ENCODE measurements at places on chromosomes 12 and 14.

- DNase-seq: no peak
Measured at GRCh38 chr12:54195737-54196347, 7.1 kb upstream of the SMUG1 start.

DNA sequence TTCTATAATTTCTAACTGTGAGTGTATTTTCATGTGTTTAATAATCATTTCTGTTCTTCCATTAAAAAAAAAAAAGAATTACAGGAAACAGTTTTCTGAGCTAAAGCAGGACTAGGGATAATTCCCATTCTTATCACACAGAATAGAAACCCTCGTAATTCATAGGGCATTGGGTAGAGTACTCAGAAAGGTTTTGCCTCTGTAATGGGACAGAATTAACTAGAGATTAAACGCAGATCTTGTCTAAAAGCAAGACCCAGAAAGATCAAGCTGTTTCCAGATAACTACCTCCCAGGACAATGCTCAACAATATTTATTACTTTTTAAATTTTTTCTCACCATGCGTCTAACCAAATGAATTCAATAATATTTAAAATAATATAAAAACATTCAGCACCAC is 10.2 kb downstream of the GSKIP start:
- no peak for DNase-seq

DNA sequence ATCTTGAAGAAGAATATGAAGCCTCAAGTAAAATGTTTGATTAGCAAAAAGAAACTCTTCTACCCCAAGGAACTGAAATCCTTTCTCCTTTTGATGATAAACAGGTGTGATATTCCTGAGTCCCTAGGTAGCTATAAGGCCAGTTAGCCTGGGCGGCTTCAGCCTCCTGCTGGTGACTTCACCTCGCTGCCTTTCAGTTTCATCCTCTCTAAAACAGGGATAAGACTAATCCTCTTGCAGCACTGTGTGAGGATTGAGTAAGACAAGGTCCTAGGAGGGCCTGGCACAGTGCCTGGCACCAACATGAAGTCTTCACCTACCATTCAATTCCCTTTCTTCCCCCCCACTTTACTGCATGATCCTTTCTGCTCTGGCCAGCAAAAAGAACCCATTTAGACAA is 42.1 kb downstream of the CIT start:
- no peak for DNase-seq

GRCh38 chr12:83016991-83017390 is 330.3 kb downstream of the TMTC2 start:
- no peak for DNase-seq

- peak; percentile 60 for DNase-seq
Measured at GRCh38 chr14:36662258-36662542, 540 bp downstream of the PAX9 start.

DNA sequence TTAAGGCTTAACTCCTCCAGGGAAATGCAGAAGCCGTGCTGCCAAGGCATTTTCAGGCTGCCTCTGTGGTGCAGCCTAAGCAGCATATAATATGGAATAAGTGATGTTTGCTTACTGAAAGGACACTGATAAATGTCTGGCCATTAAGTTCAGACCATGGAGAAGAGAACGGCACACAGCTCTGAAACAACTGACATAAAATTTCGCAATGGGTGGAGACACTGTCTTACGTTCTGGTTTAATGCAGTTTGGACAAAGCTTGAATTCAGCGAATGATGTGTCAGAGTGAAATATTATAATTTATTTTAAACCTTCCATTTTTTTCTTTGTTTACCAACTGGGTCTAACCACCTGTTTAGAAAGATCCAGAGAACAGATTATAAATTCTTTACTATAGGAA is 27.2 kb upstream of the NRXN3 start:
- no peak for DNase-seq

- DNase-seq: peak; percentile 23
Measured at GRCh38 chr14:61365667-61366212, 44.4 kb downstream of the PRKCH start.

GRCh38 chr12:42091769-42092168 is 52.9 kb downstream of the GXYLT1 start:
- DNase-seq: peak; percentile 8

DNA sequence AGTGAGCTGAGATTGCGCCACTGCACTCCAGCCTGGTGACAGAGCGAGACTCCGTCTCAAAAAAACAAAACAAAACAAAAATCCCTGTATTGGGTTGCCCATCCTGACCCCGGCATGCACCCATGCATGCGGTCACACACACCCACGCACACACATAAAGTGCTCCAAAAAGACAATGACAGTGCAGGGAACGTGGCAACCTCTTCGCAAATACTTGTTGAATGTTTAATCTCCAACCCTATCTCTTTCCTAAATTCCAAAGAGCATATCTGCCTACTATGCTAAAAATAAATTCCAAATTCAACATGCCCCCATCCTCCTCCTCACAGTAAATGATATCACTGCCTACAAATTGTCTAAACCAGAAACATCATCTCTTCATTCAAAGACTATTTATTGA is 13.5 kb downstream of the SLC7A7 start:
- no peak for DNase-seq

DNA sequence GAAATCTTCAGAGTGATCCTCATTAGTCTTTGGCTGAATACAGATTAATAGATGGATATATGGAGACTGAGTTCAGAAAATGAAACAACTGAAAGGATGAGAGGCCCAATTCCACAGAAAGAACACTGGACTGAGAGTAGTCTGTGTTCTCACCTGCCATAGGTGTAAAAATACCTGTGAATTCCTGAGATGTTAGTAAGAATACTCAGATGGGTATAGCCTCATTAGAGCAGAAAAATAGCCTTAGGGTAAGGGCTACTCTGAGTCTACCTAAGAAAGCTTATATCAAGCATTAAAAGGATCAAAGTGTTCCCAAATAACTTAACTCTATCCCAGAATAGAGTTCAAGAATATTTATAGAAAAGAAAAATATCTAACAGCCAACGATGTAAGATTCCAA is 1510.3 kb upstream of the SEL1L start:
- DNase-seq: no peak

DNA sequence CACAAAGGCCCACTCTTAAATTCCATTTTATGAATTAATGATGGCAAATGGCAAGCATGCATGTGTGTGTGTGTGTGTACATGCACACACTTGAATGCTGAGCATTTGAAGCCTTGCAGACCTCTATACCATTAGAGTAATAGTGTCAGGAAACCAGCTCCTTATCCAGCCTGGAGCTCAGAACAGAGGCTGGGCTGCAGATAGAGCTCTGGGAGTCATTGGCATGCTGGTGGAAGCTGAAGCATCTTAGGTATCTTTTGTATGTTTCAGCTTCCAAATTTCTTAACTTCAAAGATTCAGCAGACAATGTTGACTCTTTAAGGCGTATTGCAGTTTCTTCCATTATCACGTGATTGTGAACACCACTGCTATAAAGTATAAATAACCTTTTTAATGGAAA is 192.9 kb upstream of the ARHGAP5 start:
- no peak for DNase-seq

GRCh38 chr14:60926002-60926401 is 54.9 kb downstream of the TRMT5 start:
- no peak for DNase-seq

GRCh38 chr12:18057051-18057450 is 32.9 kb downstream of the RERGL start:
- DNase-seq: no peak

DNA sequence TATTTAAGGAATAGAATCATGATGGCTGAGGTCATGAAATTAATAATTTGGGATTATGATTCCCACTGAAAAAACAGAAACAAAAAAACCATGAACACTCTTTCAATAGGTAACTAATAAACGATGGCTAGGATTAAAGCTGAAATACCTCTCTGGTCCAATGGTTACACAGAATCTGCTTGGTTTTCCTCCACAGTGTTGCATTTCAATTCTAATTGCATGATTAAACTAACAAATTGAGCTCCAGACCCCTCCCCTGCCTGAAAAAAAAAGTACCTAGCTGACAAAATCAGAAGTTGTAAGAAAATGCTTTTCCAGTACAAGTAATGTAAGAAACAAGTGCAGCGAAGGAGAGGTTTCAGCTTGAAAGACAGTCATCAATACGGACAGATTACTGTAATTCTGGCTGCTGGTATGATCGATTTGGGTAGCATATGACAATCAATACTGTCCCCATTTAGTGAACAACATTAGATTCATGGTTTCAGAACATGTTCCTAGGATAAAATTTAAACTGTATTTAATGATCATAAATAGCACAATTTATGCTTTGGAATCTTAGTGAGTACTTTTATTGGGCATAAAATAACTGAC is 32.0 kb downstream of the INSM2 start:
- no peak for DNase-seq

DNA sequence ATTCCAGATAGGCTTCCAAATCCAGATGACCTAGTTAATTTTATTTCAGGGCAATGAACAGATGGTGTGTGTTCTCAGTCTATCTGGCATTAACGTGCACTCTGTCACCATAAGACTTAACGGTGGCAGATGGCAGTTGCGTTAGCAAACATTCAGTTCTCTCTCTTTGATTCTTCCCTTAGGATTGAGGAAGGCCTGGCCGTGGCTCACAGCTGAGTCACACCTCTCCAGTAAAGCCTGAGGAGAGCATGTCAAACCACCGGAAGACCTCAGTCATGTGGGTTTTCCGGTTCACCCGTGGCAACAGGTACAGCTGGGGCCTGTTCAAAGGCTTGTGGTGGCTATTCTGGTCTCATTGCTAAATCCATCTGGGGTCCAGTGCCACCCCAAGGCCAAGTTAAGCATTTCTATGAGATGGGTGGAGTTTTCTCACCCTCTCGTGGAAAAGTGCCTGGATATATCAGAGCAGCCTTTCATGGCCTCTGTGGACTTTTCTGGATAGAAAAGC is 545.1 kb upstream of the ATP2B1 start:
- DNase-seq: peak; percentile 20

DNA sequence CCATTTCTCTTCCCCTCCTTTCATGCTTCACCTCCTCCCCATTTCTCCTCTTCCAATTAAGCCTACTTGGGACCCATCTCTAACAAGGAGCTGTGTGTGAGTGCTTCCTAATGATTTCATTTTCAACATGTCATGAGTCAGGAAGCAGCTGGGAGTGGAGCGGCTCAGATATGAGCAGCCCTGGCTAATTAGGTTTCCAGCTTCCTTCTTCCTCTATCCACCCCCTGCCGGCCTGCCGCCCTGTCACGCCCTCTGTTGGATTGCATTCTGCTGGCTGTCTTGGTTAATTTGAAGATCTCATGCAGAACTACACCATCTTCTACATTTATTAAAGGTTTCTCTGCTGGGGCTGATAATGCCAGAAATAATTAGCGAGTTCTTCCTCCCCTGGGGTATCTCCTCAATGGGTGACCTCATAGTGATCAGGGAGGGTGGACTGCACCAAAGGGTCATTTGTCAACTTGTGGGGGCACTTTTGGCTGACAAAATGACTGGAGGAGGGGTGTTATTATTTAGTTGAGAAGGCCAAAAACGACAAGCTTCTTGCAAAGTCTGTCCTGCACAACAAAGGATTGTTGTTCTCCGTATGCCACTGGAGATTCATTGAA is 300.9 kb upstream of the SRRM4 start:
- no peak for DNase-seq

- DNase-seq: no peak
Measured at GRCh38 chr12:109296431-109296830, 12.7 kb downstream of the FOXN4 start.

DNA sequence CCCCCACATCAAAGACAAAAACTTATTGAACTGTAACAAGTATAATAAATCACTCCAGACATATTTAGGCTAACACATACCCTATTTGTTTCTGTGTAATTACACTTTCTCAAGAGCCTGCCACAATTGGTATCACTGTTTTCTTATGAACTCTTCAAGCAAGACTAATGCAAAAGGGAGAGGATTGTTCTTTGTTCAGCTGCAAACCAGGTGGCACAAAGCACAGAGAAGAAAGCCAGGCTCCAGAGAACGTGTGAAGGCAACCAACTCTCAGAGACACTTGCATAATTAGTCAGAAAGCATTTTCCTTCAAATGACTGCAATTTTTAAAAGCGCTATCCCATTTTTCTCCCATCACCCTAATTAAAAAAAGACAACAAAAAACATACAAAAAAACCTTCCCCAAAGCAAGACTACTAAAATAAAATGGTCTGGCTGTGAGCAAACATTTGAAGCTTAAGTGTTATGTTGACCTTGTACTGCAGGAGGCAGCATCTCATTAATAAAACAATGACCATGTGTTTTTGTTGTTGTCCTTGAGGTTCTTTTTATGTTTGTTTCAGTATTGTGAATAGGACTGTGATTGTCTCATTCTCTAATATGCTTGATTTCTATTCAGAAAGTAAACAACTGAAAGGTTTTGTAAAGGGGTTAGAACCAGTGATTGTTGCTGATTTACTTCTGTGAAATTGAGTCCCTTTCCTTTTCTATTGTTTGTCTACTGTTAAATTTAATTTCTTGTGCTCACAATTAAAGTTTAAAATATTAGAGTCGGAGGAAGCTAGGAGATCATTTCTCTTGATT is 452.7 kb upstream of the PDE3A start:
- peak; percentile 9 for DNase-seq

- DNase-seq: no peak
Measured at GRCh38 chr12:114995891-114996290, 311.9 kb upstream of the TBX3 start.

- no peak for DNase-seq
Measured at GRCh38 chr12:125324861-125325490, 259.7 kb downstream of the AACS start.

GRCh38 chr14:76846331-76847047 is 20.3 kb downstream of the LRRC74A start:
- DNase-seq: no peak

Measured in SJSA1 (cell line).